A549 treated with AZD2906 at 1 μM for 4 hours (cell line): ENCODE measurements at places on chromosomes 11 and 22. TPM values are rescaled to one million over a fixed set of nuclear protein-coding genes. Genes with fewer than 3 reads are reported as not detected.

OR52N1 gene
- not detected in 5 replicates for total RNA-seq

GGA1 gene
- total RNA-seq: 17.7 to 23.1 TPM (median 20.7 TPM) in 5 replicates

INS gene
- not detected in 5 replicates for total RNA-seq

PLEKHB1 gene
- 0.63 to 1.0 TPM (median 0.85 TPM) in 5 replicates for total RNA-seq

FAM180B gene
- 0.05 to 0.07 TPM in 2 of 5 replicates, not detected in the others for total RNA-seq

SCN3B gene
- 0.08 to 0.17 TPM (median 0.11 TPM) in 5 replicates for total RNA-seq

MS4A15 gene
- total RNA-seq: 0.06 TPM in 1 of 5 replicates, not detected in the others

ENTHD1 gene
- total RNA-seq: not detected in 5 replicates

FRMD8 gene
- 45.6 to 53.2 TPM (median 48.9 TPM) in 5 replicates for total RNA-seq

SYCE3 gene
- 0.22 to 0.37 TPM (median 0.29 TPM) in 3 of 5 replicates, not detected in the others for total RNA-seq

PGAP2 gene
- 19.6 to 24.0 TPM (median 21.4 TPM) in 5 replicates for total RNA-seq

PARVB gene
- 36.8 to 44.7 TPM (median 41.3 TPM) in 5 replicates for total RNA-seq
